COR-L47 (cell line): ENCODE measurements at places on chromosomes 2 and 18.

- no peak for DNase-seq
These were observed 503.7 kb downstream of the TMEM182 start for GRCh38 chr2:103265521-103265920.

- DNase-seq, result no peak
These were observed 207.4 kb upstream of the HDAC4 start for GRCh38 chr2:239608260-239608659.

DNA sequence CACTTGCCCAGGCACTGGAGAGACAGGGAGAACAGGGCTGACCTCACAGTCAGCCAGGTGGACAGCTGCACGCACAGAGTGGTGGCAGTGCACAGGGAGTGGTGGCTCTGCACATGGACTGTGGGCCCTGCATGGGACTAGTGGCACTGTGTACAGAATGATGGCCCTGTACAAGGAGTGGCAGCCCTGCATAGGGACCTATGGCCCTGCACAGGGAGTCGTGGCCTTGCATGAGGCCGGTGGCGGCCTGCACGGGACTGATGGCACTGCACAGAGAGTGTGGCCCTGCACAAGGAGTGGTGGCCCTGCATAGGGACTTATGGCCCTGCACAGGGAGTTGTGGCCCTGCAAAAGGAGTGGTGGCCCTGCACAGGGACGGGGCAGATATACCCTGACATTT, 19.1 kb upstream of the STEAP3 start:
- no peak for DNase-seq

GRCh38 chr2:234243871-234244565, 193.5 kb downstream of the SPP2 start:
- no peak for DNase-seq

- DNase-seq, result no peak
These were observed 20.4 kb downstream of the ZRANB3 start for GRCh38 chr2:135510577-135510976.

GRCh38 chr18:59143441-59143840, 3.8 kb downstream of the SEC11C start:
- DNase-seq, result no peak

DNA sequence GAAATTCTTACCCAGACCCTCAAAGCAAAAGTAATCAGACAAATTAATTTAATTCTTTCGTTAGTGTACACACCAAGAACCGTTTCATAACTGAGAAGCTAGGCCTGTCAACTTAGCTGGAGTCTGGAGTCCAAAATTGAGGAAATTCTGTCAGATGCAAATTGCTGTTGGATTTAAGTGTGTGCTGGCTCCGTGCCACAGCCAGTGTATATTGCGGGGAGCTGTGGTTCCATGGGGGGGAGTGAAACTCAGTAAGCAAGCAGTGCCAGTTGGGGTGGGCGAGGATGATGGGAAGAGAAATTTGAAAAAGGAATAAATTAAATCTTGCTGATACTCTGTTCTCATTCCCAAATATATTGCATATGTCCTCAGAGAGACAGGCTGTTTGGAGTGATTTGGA, 4.0 kb downstream of the ARPC2 start:
- DNase-seq, result no peak

- no peak for DNase-seq
These were observed 82.5 kb upstream of the OTX1 start for GRCh38 chr2:62968168-62968567.

DNA sequence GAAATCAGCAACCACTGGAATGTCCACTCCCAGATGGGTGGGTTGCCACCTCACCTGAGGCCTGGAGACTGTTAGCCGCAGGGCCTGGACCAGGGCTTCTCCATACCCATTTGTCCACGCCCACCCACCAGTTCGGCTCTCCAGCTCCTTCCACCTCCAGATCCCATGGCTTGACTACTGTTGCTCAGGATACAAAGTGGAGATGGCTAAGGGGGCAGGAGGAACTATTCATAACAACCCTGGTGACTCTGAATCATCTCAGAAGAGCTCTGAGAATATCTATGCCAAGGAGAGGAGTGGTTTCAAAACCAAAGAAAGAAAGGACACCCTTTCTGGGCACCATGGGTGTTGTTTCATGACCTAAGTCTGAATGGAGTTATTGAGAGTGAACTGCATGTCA, 145.8 kb downstream of the LAMA3 start:
- no peak for DNase-seq

GRCh38 chr2:230269715-230270114, 44.2 kb downstream of the SP140 start:
- no peak for DNase-seq
